ENCODE measurements at places on chromosomes 5 and 9. TPM values are rescaled to one million over a fixed set of nuclear protein-coding genes. Genes with fewer than 3 reads are reported as not detected.

The DAP gene
- 32.1 TPM for total RNA-seq

The PDE6A gene
- not detected for total RNA-seq

The STOML2 gene
- 144 TPM for total RNA-seq

The GDA gene
- total RNA-seq = not detected

The TEX53 gene
- not detected for total RNA-seq

The IFNA21 gene
- not detected for total RNA-seq

The PAEP gene
- total RNA-seq = not detected

The BAAT gene
- 0.19 TPM for total RNA-seq

The AFAP1L1 gene
- 9.6 TPM for total RNA-seq

The HOMER1 gene
- 11.3 TPM for total RNA-seq

The RAB3C gene
- total RNA-seq = not detected

The SLC6A7 gene
- total RNA-seq = under 0.01 TPM

The BTNL3 gene
- total RNA-seq = not detected

The ANKRD18B gene
- total RNA-seq = 2.8 TPM

The CEP72 gene
- total RNA-seq = 1.7 TPM

The ZNF618 gene
- 9.2 TPM for total RNA-seq

The SH3GL2 gene
- under 0.01 TPM for total RNA-seq

The TRIM7 gene
- total RNA-seq = 3.1 TPM

The NDUFAF2 gene
- 30.2 TPM for total RNA-seq

The PCDHA8 gene
- under 0.01 TPM for total RNA-seq

The N4BP3 gene
- 0.85 TPM for total RNA-seq

The NEK6 gene
- total RNA-seq = 51.0 TPM

The SPEF2 gene
- 5.1 TPM for total RNA-seq

The SLC6A19 gene
- not detected for total RNA-seq

The CDX1 gene
- total RNA-seq = 0.38 TPM

The RUFY1 gene
- total RNA-seq = 58.1 TPM

The FBP2 gene
- not detected for total RNA-seq

The PROB1 gene
- total RNA-seq = 1.2 TPM

The BARX1 gene
- under 0.01 TPM for total RNA-seq

The FABP6 gene
- not detected for total RNA-seq

The PTGDS gene
- 1.7 TPM for total RNA-seq

The RNF183 gene
- total RNA-seq = not detected

The GARIN3 gene
- total RNA-seq = not detected

The CCDC69 gene
- 2.8 TPM for total RNA-seq

The PCDHB15 gene
- total RNA-seq = 0.38 TPM

The PCDHB13 gene
- total RNA-seq = 1.1 TPM

The LCN1 gene
- total RNA-seq = under 0.01 TPM

The ZNF658 gene
- 5.4 TPM for total RNA-seq

The TICAM2 gene
- total RNA-seq = 3.1 TPM

The SH2D3C gene
- 0.19 TPM for total RNA-seq

The AQP7 gene
- total RNA-seq = not detected

The RELL2 gene
- total RNA-seq = 2.7 TPM

The CTXN3 gene
- total RNA-seq = not detected

The AMBP gene
- not detected for total RNA-seq

The FAM53C gene
- total RNA-seq = 22.8 TPM

The SURF4 gene
- total RNA-seq = 791 TPM

The CTSV gene
- total RNA-seq = 0.38 TPM

The SHOC1 gene
- total RNA-seq = under 0.01 TPM

The CNOT8 gene
- 64.6 TPM for total RNA-seq

The ADAMTS2 gene
- total RNA-seq = 57.8 TPM

The LHX3 gene
- not detected for total RNA-seq

The PCDHGA7 gene
- 3.7 TPM for total RNA-seq

The ENTREP1 gene
- 0.38 TPM for total RNA-seq

The PCDHGA6 gene
- total RNA-seq = 3.1 TPM

The HAND1 gene
- not detected for total RNA-seq

The CARD9 gene
- total RNA-seq = 4.6 TPM

The SV2C gene
- total RNA-seq = under 0.01 TPM

The LOX gene
- 324 TPM for total RNA-seq

All from regular cardiac myocyte (primary cell).